Right renal pelvis (tissue), 4 donors: ENCODE measurements at places on chromosomes 4 and X.
A peak's percentile ranks its signal among the peaks of the same experiment; 100 is the strongest.

- DNase-seq = no peak
Observed at GRCh38 chr4:6278801-6279197, 9.1 kb downstream of the WFS1 start.

- DNase-seq = no peak
Observed at GRCh38 chrX:110955706-110956105, 140.3 kb upstream of the PAK3 start.

- no peak for DNase-seq
Observed at GRCh38 chr4:22021106-22021505, 72.5 kb upstream of the KCNIP4 start.

GRCh38 chr4:79257953-79258613 is 67.8 kb downstream of the NAA11 start:
- no peak for DNase-seq

DNA sequence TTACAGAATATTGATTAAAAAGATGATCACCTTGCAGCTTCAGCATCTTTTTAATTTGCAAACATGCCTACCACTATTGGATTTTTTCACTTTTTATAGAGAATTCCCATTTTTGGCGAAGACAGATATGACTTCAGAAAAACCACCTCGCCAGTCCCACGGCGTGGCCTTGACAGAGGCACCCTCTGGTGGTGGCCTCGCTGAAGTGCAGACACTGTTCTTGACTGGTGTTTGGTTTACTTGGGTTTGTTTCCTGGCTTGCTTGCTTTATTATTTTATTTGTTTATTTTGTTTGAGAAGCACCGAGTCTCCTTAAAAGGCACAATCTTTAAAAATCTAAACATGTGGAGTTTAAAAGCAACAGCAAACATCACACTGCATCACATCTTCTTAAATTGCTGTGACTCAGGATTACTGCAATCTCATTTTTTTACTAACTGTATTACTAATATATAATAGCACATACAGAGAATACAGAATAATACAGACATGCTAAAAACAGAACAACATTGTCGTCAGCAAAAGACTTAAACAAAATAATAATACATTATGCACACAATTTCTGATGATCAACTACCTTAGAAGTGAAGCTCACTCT is 13.1 kb upstream of the AMTN start:
- peak; percentile 31 for DNase-seq

GRCh38 chr4:26039639-26040359 is 125.8 kb downstream of the SMIM20 start:
- no peak for DNase-seq

DNA sequence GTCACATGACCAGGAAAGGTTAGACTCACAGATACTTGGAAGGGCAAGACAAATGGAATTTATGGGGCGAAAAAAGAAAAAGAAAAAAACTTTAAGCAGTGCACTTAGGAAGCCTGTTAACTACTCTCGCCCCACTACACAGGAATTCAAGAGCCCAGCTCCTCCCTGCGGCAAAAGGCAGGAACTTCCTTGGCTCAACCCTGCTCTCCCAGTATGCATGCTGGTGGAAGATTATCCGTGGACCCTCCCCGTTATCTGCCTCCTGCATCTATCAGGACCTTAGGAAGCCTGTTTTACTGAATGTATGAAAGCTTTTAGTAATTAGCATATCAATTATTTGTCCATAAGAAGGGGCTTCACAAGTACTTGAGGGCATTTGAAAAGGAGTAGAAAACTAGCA is 40.1 kb upstream of the RPA4 start:
- DNase-seq = no peak

DNA sequence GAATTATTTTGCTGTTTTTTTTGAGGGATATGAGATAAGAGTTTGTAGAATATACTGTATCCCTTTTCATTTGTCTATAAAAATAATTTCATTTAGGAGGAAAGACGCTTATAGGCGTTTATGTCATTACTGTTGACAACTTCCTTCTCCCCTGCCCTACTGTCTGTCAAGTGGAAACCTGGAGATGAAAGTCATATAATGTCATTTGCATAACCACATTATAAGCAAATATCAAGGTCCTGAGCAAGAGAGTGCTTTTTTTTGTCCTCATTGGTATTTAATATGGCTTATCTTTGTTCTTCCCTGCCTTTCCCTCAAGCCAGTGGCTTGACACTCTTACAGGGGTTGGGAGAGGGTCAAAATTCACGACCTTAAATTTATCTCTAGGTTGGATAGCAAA is 55.8 kb downstream of the LRP2BP start:
- DNase-seq = no peak

GRCh38 chr4:69735119-69735518 is 25.3 kb downstream of the SULT1B1 start:
- no peak for DNase-seq

GRCh38 chrX:47539860-47540259 is 21.1 kb upstream of the ARAF start:
- DNase-seq = no peak

DNA sequence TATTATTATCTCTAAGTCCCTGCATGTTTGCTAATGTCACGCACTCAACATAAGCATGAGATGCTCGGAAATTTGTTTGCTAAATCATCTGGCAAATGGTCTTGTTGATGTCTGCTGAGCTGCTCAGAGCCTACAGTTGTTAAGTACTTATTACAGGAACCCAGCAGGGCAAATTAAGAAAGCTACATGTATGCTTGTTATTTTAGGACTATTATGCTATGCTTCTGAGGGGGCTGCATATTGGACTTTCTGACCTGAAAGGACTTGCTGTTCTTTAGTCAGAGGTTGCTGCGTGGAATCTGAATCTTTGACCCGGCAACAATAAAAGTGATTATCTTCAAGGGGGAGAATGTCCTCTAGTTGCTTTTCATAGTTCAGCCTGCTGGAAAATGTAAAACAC is 36.3 kb upstream of the TENM3 start:
- peak; percentile 34 for DNase-seq

- DNase-seq = no peak
Observed at GRCh38 chr4:8525383-8526120, 54.6 kb upstream of the GPR78 start.

- no peak for DNase-seq
Observed at GRCh38 chr4:132015321-132015720, 1133.8 kb upstream of the PCDH10 start.

DNA sequence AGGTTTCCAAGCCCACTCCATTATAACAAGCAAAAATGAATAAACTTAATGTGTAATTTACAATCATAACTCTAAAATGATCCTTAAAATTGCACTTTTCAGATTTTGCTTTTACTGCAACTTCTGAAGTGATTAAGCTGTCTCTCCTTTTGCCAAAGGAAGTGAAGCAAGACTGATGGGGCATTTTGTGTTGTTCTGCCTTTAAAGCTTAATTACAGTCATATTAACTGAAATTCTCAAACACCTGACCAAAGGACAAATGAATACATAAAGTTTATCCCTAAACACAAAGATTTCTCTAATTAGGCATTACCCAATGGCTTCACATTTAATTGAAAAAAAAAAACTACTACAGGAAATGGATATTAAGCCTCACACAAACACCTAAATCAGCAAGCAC is 101.8 kb downstream of the ATP11C start:
- no peak for DNase-seq

GRCh38 chr4:186021461-186022167 is 47.3 kb upstream of the TLR3 start:
- no peak for DNase-seq

GRCh38 chrX:6134255-6134654 is 94.4 kb downstream of the NLGN4X start:
- DNase-seq = no peak

GRCh38 chrX:48794340-48794910 is 7.4 kb upstream of the HDAC6 start:
- DNase-seq = no peak

- no peak for DNase-seq
Observed at GRCh38 chrX:8738588-8739189, 6.8 kb upstream of the ANOS1 start.
